ENCODE measurements at places on chromosomes 1 and 21.

GRCh38 chr1:180206581-180206980 is 23.5 kb upstream of the LHX4 start:
- DNase-seq: no peak

- no peak for DNase-seq
Observed at GRCh38 chr1:175273376-175274031, 80.9 kb upstream of the KIAA0040 start.

DNA sequence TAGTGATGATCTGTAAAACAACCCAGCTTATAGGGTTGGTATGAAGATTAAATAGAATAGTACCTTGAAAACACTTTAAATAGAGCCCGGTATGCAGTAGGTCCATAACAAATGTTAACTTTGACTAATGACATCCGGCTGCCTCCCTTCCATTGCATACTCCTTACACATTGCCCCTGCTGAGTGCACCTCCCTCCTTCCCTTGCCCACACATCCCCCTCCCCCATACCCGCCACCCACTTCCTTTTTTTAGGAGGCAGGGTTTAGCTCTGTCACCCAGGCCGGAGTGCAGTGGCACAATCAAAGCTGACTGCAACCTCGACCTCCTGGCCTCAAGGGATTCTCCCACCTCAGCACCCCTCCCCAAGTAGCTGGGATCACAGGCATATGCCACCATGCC is 24.4 kb upstream of the ZC3H12A start:
- no peak for DNase-seq

DNA sequence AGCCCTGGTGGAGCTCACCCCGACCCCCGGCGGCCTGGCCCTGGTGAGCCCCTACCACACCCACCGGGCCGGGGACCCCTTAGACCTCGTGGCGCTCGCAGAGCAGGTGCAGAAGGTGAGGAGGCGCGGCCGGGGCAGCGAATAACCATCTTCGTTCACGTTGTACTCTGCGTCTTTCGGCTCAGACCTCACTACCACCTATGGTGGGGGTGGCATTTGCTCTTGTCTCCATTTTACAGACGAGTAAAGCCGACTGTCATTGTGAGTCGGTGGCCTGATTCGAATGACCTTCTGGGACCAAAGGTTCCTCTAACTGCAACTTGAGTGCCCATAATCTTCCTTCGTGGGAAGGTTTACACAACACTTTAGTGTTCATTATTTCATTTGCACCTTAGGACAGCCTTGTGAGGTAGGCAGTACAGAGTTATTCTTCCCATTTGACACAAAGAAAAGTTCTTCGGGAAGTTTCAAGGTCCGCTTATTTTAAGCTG is 506 bp downstream of the C1orf50 start:
- no peak for DNase-seq

DNA sequence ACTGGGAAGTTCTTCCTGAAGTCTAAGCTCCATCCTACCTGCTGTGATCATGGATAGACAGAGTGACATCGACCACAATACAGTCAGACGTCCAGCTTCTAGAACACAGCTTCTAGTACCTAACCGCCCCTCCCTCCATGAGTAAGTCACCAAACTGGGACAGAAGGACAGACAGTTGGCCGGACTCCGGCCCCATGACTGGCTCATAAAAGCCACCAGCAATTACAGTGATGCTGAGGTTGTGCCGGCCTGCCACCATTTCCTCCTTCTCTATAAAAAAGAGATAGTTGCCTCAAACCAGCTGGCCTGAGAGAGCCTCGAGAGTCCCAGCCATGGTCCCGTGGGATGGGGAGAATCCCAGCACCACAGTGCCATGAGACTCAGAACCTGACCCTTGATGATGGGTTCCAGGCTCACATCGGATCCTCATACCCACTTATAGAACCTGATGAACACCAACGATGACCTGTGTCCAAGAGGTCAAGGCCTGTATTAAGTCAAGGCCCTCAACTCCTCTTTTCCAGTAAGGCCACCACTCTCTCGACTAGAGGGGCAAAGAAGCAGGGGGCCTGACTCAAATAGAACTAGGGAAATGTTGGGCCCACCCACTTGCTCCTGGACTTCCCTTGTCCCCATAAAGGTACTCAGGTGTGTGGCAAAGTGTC is 3.4 kb downstream of the MEF2D start:
- DNase-seq: no peak

- no peak for DNase-seq
Observed at GRCh38 chr1:242425232-242425631, 99.3 kb downstream of the PLD5 start.

GRCh38 chr1:242673652-242674051 is 149.2 kb upstream of the PLD5 start:
- DNase-seq: no peak

GRCh38 chr1:205714190-205714905 is 34.0 kb upstream of the SLC45A3 start:
- DNase-seq: peak; percentile 13

DNA sequence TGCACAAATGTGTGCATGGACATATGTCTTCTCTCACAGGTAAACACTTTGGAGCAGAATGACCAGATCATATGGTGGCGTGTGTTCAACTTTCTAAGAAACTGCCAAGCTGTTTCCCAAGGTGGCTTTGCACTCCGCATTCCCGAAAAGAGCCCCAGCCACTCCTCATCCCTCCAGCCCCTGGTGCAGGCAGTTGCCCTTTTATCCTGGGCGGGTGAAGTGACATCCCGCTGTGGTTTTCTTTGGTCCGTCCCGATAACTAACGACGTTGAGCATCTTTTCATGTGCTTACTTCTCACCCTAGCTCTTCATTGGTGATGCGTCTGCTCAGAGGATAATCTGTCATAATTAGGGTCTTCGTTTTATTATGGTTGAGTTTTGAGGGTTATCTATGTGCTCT is 612.5 kb downstream of the MATN1 start:
- DNase-seq: no peak

GRCh38 chr1:234772345-234773147 is 162.6 kb upstream of the IRF2BP2 start:
- peak; percentile 99 for DNase-seq

DNA sequence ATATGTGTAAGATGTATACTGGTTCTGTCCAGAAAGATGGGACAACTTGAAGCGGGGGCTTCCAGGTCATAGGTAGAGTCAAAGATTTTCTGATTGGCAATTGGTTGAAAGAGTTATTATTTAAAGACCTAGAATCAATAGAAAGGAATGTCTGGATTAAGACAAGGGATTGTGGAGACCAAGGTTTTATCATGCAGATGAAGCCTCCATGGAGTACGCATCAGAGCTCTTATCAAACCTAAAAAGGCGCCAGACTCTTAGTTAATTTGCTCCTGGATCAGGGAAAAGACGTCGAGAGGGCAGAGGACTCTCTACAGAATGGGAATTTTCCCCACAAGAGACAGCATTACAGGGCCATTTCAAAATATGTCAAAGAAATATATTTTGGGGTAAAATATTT is 23.7 kb upstream of the ETV3 start:
- no peak for DNase-seq

DNA sequence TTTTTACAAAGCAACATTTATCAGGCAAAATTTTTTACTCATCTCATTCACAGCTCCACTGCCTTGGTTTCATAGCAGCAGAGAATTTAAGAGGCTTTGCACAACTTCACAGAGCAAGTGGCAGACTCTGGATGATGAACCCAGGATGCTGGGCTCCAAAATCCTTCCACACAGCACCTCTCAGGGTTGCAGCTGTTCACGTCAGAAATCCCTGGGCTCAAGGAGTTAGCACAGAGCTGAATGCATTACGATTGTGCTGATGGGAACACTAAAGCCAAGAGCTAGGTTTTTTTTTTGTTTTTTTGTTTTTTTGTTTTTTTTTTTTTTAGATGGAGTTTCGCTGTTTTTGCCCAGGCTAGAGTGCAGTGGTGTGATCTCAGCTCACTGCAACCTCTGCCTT is 2.4 kb upstream of the HTR6 start:
- DNase-seq: no peak

DNA sequence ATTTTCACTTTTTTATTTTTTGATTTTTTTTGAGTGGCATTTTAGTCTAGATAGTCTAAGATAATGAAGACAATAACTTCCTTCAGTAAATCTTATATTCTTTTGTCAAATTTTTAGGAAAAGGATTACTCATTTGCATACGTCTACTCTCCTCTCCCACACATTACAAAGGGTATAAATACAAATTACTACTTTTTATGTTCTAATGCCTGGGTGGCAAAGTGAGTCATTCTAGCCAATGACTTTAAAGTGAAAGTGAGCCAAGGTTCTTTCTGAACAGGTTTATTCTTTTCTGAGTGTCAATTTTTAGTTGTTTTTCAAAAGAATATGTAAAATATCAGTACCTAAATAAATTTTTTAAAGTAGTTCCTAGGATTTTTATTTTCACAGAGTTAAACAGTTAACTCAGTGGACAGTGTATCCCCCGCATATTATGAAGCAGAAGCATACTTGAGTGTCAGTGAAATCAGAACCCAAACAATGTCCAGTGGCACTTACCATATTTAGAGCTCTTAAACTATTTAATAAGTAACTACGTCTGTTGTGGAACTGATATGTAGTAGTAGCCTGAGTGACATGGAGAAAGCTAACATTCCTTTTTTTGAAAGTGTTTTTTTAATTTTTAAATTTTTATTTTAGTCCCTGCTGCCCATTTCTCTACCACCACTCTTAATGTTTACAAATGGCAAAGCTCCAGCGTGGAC is 141.7 kb downstream of the PHTF1 start:
- no peak for DNase-seq

GRCh38 chr21:45122432-45123132 is 48.2 kb downstream of the ADARB1 start:
- no peak for DNase-seq

- no peak for DNase-seq
Observed at GRCh38 chr1:80645621-80646020, 1155.1 kb upstream of the ADGRL2 start.

GRCh38 chr1:99756598-99756997 is 9.8 kb downstream of the FRRS1 start:
- DNase-seq: peak; percentile 26

DNA sequence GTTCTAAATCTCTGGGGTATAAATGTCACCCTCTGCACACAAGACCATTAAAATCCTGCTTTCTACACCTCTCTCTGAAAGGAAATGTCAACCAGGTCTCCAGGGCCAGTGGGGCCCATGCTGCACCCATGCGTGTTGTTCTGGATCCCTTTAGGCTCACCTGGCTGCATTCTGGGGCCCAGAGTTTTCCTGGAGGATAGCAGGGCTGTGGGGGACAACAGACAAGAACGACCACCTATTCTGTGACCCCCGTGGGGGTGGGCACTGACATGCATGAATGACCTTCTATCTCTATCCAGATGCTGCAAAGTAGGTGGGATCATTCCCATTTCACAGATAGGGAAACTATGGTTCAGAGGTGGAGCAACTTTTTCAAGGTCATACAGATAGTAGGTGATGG is 41.6 kb downstream of the TNNT2 start:
- no peak for DNase-seq

DNA sequence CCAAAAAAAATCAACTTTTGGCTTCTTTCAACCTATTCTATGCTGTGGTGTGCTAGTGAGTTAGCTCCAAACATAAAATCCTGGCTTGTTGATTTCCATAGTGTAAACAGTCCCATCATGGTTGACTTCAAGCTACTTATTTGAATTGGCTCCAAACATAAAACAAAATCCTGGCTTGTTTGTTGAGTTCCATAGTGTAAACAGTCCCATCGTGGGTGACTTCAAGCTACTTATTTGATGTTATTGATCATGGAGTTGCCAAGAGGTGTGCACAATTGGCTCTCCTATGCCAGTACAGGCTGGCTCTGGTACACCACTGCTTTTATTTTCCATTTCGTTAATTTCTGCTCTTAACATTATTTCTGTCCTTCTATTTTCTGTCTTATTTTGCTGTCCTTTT is 1.8 kb upstream of the COA6 start:
- no peak for DNase-seq

- DNase-seq: no peak
Observed at GRCh38 chr1:168799927-168800605, 71.1 kb upstream of the DPT start.

DNA sequence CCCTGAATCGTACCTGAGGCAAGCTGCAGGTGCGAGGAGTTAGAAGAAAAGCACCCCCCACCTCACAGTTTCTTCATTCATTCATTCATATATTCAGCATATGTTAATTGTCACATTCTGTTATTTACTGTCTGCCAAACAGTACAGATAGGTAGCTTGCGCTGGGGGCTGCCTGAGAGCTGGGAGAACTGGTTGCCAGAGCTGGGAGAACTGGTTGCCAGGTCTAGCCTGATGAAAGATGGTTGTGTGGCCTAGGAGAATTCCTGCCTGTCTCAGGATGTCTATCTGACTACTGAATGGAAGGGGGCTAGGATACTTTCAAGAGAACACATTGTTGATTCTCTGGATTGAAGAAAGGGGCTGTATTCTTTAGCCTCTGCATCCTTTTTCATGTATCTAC is 225.9 kb upstream of the POU3F1 start:
- no peak for DNase-seq

- DNase-seq: no peak
Observed at GRCh38 chr1:15712168-15712567, 23.9 kb upstream of the SLC25A34 start.

GRCh38 chr21:38949070-38949380 is 143.3 kb downstream of the ETS2 start:
- DNase-seq: no peak

DNA sequence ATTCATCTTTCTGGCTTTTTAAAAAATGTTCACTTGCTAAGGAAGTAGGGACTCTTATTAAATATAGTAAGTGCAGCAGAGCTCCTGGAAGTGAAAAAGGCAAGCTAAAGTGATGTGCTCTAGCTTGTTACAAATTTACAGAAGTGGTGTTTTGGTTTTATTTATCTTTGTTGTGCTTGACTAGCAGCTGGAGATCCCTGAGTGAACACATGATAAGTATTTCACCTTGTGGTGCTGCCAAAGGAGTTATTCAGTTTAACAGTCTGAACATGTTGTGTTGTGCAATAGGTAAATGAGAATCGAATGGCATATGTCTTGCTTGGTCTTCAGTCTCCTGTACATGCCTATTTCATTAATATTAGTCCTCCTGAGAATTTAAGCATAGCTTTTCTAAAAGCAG is 315.7 kb downstream of the TPR start:
- peak; percentile 25 for DNase-seq
